Right cardiac atrium (tissue), 5 donors: ENCODE measurements at places on chromosomes 7 and 10. TPM values are rescaled to one million over a fixed set of nuclear protein-coding genes. Genes with fewer than 3 reads are reported as not detected.
A peak's percentile ranks its signal among the peaks of the same experiment; 100 is the strongest.

DNA sequence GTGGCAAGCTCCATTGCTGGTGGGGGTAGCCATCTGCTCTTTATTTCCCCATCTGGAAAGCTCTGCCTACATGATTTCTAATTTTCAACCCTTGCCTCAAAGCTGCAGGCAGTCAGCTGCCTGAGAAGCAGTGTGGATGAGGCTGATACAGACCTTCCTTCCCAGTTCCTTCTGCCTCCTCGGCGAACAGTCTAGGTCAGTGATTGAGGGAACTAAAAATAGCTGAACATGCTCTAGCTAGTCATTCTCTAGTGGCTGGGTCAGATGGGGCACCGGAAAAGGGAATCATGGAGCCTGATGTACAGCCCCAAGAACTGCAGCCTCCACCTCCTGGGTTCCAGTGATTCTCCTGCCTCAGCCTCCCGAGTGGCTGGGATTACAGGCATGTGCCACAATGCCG, 48.7 kb downstream of the NAMPT start:
- no peak for DNase-seq

GRCh38 chr7:36048141-36048901, 104.7 kb upstream of the EEPD1 start:
- no peak for DNase-seq

- no peak for DNase-seq
These were observed 79.2 kb downstream of the C7orf25 start for GRCh38 chr7:42832667-42833066.

DNA sequence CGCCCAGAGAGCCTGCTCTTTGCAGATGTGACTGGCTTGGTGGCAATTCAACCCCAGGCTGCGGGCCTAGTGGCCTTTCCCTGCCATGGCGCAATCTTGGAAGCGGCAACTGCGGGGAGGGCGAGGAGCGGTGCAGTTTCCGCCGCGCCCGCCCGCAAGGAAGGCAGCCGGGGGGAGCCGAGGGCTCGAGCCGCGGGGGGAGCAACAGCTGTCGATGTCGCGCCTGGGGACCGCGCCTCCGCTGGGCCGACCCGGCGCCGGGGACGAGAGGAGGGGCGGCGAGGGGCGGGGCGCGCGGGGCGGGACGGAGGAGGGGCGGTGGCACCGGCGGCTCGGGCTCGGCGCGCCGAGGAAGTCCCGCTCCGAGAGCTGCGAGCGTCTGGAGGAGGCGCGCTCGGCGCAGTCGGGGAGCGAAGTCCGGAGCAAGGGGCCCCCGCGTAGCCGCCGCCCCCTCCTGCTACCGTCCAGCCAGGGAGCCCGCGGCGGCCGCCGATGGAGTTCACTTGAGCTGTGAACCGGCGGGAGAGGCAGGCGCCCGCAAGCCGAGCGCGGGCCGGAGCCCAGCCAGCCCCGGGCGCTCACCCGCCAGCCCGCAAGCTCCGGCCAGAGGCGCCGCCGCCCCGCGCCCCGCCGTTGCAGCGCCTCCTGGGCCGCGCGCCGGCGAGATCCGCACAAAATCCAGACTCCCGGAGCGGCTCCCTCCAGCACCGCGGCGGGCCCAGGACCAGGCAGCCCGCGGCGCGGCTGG, 438.1 kb upstream of the GALNT17 start:
- peak; percentile 92 for DNase-seq

GRCh38 chr10:132489053-132489703, 48.4 kb upstream of the INPP5A start:
- peak; percentile 36 for DNase-seq

The GPR158 gene
- total RNA-seq = not detected

The CABCOCO1 gene
- 0.66 TPM for total RNA-seq

- no peak for DNase-seq
These were observed 24.0 kb upstream of the PAPSS2 start for GRCh38 chr10:87635498-87636312.

DNA sequence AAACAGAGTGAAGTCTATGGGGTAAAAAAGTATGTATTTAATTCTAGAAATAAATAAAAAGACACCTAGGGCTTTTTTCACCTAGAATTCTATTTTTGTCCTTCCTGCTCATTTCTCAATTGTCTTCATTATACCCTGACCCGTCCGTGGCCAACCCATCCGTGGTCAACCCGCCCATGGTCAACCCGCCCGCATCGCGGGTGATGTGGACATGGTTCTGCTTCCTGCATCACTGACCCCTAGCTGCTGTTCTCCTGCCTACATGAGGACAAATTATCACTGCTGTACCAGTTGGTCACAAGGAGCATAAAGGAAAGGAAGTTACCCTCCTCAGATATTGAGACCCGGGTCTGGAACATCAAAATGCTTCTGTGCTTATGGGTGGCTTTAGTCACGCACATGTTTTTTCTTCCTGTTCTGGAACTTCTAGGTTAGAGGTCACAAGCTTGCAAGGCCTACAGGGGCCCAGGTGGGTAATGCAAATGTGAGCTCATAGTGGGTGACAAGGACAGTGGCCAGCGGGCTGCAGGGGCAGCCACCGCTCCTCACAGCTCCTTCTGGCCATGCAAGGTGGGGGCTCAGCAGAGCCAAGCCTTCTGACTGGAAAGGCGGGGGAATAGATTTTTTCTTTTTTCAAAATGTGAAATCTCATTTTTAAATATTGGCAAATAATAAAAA, 15.5 kb downstream of the CAMK2G start:
- no peak for DNase-seq

The DIP2C gene
- 31.5 TPM for total RNA-seq

DNA sequence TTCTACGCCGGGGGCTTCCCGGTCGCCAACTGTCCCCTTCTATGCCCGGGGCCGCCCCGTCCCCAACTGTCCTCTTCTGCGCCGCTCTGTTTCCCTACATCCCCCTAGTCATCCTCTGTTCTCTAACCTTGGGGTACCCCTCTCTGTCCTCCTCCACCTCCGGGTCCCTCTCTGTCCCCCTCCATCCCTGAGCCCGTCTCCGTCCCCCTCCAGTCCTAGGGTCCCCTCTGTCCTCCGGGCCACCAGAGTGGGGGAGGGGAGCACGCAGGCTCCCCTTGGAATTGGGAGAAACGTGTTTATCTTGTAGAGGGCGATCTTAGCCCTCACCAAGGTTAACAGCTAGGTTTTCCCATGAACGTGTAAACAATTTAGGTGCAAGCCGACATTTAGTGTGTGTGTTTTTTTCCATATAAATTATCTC, 852 bp upstream of the KLF6 start:
- peak; percentile 78 for DNase-seq

DNA sequence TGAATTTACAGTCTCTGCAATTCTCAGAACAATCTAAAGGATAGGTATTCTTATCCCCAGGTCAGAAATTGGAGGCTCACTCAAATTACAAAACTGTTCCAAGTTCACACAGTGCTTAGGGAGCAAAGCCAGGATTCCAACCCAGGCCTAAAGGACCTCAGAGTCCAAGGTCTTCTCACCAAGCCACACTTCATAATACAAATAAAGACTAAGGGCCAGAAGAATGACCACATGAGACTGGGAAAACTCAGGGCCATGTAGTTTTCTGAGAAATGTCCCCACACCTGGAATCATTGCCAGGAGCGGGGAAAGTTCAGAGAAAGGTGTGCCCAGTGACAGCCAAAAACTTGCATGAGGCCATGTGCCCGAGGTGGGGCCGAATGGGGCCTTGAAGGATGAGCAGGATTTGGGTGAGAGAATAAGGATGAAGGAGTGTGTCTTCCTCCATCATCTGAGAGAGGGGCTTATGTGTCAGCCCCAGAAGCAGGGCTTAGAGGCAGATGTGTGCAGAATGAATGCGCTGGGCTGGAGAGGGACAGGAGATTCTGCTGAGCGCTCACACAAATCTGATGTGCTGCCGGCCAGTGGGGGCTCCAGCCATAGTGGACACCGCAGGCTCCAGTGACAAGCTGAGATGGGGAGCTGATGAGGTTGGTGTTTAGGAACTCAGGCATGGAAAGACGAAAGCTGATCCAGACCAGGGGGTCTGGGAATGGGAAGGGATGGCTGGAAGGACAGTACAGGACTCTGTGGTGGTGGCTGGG, 35.9 kb downstream of the BLNK start:
- no peak for DNase-seq

The CCDC172 gene
- not detected for total RNA-seq

DNA sequence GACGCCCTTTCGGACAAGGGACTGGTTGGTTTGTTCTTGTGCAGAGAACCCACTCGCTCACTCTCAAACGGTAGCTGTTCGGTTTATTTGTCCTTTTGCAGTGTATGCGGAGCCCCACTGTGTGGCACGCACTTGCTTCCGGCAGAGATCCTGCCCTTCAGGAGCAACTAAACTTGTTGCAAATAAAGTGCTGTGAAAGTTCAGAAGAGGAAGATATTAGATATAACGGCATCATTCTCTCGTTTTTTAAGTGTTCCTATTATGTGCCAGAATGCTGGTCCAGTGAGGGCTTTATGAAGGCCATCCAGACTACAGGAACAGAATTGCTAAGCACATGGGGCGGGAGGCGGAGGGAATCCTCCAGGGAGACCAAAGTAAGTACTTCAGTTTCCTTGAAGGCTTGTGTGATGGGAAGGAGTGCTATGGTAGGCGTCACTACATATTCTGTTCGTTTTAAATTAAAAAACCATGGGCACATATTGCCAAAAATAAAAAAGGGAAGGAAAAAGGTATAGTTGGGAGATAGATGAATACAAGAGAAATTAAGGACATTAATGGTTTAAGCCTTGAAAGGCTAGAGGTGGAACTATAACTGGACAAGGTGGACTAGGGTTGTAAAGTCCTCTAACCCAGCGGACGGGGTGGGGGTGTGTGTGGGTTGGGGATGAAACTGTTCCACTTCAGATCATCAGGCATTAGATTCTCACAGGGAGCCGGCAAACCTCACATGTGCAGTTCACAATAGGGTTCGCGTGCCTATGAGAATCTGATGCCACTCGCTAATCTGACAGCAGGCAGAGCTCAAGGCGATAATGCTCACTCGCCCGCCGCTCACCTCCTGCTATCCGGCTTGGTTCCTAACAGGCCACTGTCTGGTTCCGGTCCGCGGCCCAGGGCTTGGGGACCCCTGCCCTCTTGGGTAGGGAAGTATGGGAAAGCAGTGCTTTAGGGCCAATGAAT, 704 bp upstream of the ERLIN1 start:
- peak; percentile 51 for DNase-seq

The PRSS37 gene
- total RNA-seq = not detected

DNA sequence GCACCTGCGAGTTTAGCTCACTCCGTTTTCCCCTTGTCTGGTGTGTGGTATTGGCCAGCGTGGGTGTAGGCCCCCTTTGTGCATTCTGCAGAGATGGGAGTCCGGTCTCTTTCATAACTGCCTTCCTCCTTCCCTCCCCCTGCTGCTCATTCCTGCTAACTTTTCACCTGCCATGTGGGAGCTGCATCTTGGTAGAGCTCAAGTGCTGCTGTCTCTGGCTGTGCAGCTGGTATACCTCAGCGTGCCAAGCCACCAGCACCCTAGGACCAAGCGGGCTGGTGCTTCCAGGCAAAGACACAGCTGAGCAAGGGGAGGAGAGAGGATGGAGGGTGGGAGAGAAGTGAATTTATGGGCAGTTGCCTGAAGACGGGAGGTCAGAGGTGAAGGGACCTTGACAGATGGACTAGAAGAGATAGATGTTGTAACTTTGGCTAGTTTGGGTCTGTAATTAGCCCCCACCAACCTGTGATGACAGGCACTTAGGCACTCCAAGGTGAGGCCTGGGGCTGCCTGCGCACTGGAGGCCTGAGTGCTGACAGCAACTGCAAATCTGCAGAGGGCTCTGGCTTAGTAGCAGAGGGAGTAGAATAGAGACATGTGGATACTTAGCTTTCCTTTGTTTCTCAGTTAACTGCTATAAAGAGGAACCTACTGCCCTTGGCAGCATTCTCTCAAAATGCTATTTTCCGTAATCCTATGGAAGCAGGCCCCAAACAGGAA, 148.8 kb upstream of the AGK start:
- no peak for DNase-seq

DNA sequence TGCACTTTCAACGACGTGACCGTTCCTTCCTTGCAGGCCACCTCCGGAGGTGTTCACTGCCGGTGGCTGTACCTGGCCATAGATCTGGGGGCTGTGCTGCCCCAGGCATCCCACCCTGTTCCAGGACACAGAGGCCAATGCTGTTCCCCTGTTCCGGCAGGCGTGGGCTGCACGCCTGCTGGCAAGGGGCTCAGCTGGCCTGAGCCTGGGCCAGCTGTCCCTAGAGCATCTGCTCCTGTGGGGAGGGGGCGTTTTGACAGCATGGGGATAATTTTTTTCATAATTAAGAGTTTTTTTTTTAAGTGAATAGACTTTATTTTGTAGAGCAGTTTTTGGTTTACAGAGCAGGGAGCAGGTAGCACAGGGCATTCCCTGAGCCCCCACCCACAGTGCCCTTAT, 28.8 kb downstream of the PWWP2B start:
- DNase-seq = no peak

The BBIP1 gene
- total RNA-seq = 26.9 TPM

GRCh38 chr7:128742206-128742605, 3.0 kb downstream of the CALU start:
- DNase-seq = no peak

The PLAC9 gene
- 92.2 TPM for total RNA-seq

The NPY4R2 gene
- 0.46 TPM for total RNA-seq

The NYAP1 gene
- total RNA-seq = 1.1 TPM

DNA sequence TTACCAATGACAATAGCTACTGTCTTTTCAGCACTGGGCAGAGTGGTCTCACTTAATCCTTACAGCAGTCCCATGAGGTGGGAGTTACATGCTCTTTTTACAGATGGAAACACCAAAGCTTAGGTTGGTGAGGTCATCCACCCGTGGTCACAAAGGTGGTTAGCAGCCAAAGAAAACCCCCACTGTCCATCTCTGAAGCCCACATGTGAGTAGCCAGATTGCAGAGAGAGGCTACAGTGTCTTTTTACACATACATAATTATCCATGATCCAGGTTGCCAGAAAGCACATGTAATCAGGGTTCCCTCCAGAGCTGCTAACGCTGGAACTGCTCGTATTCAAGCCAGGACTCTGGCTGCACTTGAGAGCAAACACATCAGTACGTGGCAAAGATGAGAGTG, 24.6 kb upstream of the ANKRD2 start:
- DNase-seq = no peak

- no peak for DNase-seq
These were observed 11.4 kb upstream of the IDI2 start for GRCh38 chr10:1037098-1037497.

The MMRN2 gene
- total RNA-seq = 39.3 TPM

The AGR3 gene
- not detected for total RNA-seq

GRCh38 chr10:91389636-91390512, 20.3 kb upstream of the HECTD2 start:
- no peak for DNase-seq

- no peak for DNase-seq
These were observed 47.2 kb downstream of the PWWP2B start for GRCh38 chr10:132443983-132444876.

The MALRD1 gene
- total RNA-seq = 2.7 TPM

The EBF3 gene
- total RNA-seq = 9.0 TPM
